ENCODE measurements at places on chromosomes 3 and 15.

DNA sequence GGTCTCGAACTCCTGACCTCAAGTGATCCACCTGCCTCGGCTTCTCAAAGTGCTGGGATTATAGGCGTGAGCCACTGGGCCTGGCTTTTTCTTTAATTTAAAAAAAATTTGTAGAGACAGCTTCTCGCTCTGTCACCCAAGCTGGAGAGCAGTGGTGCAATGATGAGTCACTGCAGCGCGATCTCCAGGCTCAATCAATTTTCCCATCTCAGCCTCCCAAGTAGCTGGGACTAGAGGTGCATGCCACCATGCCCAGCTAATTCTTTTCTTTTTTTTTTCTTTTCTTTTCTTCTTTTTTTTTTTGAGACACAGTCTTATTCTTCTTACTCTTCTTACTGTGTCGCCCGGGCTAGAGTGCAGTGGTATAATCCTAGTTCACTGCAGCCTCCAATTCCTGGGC is 19.8 kb downstream of the TUBGCP4 start:
- DNase-seq: no peak

GRCh38 chr15:61063875-61064320 is 165.2 kb downstream of the RORA start:
- DNase-seq: no peak

GRCh38 chr3:79184251-79184650 is 583.5 kb downstream of the ROBO1 start:
- no peak for DNase-seq

DNA sequence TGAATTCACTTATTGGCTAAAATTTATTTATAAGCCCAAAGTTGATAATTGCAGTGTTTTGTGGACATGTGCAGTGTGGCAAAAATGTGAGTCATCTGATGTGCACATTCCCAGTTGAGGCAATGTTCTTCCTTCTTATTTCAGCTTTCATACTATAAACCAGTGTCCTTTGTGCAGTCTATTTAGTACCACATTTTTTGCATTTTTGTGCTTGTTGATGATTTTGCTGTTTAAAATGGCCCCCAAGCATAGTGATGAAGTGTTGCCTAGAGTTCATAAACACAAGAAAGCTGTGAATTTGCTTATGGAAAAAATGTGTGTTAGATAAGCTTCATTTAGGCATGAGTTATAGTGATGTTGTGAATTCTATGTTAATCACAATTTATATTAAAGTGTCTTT is 19.4 kb upstream of the IL20RB start:
- no peak for DNase-seq

Measured in WERI-Rb-1 (cell line).